ENCODE measurements at places on chromosomes 12 and 14.
A peak's percentile ranks its signal among the peaks of the same experiment; 100 is the strongest.

GRCh38 chr14:100644784-100645183, 57.6 kb upstream of the BEGAIN start:
- DNase-seq = no peak

GRCh38 chr14:22650046-22650739, 6.0 kb upstream of the OR6J1 start:
- no peak for DNase-seq

DNA sequence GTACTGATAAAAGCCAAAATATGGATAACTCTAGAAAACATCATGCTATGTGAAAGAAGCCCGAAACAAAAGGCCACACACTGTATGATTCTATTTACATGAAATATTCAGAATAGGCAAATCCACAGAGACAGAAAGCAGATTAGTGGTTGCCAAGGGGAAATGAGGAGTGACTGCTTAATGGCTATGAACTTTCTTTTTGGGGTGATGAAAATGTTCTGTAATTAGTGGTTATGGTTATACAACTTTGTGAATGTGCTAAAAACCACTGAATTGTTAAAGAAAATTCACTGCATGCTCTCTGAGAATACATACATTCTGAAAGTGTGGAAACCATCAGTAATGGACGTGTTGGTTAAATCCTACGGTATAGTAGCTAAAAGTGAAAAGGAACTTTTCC, 39.9 kb upstream of the STON2 start:
- no peak for DNase-seq

DNA sequence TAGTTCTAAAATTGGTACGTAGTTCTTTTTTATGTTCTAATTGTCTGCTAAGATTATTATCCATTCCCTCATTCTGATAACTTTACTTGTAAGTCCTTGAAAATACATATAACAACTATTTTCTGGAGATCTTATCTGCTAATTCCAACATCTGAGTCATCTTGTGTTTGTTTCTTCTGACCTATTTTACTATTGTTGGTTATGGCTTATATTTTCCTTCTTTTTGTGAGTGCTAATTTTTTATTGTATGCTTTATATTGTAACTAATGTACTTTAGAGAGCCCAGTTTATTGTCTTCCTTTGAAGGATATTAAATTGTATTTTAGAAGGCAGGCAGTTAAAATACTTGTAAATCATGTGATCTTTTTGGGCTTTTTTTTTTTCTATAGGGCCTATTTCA, 149.3 kb upstream of the LRFN5 start:
- no peak for DNase-seq

GRCh38 chr12:33795536-33795935, 226.8 kb upstream of the ALG10 start:
- DNase-seq = no peak

GRCh38 chr14:20857630-20858261, 33.4 kb upstream of the RNASE3 start:
- DNase-seq = peak; percentile 54

DNA sequence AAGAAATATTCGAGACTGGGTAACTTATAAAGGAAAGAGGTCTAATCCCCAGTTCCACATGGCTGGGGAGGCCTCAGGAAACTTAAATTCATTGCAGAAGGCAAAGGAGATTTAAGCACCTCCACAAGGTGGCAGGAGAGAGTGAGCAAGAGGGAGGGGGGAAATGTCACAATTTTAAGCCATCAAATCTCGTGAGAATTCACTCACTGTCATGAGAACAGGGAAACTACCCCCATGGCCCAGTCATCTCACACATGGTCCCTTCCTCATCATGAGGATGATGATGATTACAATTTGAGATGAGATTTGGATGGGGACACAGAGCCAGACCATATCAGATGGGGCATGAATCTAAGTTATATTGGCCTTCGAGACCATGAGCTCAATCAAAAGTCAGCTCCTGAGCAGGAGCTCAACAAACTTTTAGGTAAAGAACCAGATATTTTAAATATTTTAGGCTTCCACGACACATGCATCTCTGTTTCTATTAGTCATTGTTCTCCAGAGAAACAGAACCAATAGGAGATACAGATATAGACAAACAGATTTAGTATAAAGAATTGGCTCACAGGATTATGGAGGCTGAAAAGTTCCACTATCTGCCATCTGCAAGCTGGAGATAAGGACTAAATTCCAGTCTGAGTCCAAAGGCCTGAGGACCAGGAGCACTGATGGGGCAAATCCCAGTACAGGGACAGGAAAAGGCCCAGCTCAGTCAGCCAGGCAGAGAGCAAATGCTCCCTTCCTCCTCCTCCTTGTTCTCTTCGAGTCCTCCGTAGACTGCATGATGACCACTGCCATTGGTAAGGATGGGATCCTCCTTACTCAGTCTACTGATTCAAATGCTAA, 24.9 kb downstream of the DGLUCY start:
- DNase-seq = peak; percentile 61

GRCh38 chr12:57433370-57433769, 1.2 kb upstream of the INHBC start:
- no peak for DNase-seq

DNA sequence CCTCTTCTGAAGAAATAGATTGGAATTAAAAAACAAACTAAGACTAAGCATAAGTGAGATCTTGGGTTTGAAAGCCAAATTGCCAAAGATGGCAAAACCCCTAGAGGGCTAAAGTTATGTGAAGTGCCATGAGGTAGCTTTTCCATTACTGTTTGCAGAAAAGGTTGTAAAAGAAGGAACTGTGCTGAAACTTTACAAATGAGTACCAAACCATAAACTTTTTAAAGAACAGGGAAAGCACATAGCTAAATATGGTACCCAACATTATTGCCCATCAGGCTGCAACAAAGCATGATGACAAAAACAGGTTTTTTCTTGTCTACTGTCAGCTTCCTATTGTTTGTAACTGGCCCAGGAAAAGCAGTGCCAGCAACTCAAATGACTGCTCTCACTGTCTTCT, 224.2 kb downstream of the RAD51B start:
- DNase-seq = no peak

DNA sequence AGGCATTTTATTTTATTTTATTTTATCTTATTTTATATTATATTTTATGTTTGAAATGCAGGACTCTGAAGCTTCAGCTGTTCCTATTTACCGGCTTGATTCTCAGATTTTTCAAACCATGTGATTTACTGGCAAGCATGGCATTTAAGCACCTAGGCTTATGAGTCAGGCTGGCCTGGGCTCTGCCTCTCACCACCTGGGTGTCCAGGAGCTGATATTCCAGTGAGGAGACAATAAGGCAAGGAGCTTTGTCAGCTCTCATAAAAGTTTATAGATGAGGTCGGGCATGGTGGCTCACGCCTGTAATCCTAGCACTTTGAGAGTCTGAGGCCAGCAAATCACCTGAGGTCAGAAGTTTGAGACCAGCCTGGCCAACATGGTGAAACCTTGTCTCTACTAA, 2.1 kb downstream of the DAO start:
- DNase-seq = no peak

- DNase-seq = no peak
Measured at GRCh38 chr14:24838945-24839616, 205.1 kb upstream of the GZMB start.

GRCh38 chr12:78171061-78171460, 340.4 kb downstream of the NAV3 start:
- DNase-seq = no peak

DNA sequence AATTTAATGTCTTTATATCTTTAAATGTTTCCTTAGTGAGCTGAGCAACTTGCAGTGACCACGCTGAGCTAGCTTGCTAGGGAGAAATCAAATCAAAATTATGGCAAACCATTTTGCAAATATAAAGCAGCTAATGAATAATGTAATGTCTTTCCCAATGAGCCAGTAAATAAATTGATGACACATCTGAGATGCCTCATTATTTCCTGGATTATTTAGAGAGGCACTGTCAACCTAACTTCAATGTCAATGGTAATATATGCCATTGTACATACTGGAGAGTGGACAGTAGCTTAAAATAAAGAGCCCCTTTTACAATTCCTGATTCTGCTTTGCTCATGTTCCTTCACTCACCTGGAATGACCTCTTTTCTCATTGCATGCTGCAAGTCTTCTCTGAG, 182.6 kb downstream of the PHLDA1 start:
- DNase-seq = no peak

- no peak for DNase-seq
Measured at GRCh38 chr14:101950516-101951215, 13.7 kb upstream of the DYNC1H1 start.

GRCh38 chr12:92155733-92156132, 10.1 kb upstream of the BTG1 start:
- DNase-seq = no peak

DNA sequence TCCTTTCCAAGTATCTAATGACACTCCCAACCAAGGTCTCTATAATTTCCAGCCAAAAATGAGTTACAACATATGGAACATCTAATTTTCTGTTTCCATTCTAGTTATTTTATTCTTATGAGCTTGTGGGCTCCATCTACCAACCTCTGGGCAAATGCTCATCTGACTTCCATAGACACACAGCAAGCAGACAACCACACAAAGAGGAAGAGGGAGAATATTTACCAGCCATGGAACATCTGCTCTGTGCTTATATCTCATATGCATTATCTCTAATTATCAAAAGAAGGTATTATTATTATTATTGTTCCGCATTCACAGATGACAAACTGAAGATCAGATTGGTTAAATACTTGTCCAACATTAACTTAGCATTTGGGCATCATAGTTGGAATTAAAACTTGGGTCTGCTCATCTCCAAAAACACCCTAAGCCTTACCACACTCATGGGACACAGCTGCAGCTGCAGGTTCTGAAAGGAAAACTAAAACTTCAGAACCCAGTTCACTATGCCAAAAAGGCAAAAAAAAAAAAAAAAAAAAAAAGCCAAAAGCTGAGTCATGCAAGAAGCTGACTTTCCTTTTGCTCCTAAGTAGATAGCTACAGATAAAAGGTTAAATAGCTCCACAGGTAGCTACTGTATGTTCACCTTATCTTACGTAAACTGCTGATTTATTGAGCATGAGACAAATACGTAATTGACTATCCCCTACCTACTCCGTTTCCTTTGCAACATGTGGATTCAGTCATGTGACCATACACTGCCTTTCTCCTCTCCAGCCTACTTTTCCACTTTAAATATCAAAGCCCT, 23.6 kb upstream of the TCL1B start:
- no peak for DNase-seq

DNA sequence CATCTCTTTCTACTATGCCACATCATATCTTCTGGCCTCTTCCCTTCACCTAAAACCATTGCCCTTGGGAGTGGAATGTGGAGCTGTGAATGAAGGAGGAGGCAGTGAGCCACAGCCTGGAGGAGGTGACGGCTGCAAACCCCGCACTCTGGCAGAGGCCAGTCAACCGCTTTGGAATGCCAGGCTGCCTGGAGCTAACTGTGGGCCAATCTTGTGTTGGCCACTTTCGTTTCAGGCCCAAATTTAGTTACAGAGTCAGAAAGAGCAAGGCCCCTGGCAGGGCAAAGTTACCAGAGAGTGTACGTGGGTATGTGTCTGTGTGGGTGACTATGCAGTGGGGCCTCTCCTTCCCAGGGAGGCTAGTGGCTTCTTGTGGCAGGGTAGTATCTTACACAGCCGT, 40.1 kb downstream of the CACNA1C start:
- DNase-seq = no peak

DNA sequence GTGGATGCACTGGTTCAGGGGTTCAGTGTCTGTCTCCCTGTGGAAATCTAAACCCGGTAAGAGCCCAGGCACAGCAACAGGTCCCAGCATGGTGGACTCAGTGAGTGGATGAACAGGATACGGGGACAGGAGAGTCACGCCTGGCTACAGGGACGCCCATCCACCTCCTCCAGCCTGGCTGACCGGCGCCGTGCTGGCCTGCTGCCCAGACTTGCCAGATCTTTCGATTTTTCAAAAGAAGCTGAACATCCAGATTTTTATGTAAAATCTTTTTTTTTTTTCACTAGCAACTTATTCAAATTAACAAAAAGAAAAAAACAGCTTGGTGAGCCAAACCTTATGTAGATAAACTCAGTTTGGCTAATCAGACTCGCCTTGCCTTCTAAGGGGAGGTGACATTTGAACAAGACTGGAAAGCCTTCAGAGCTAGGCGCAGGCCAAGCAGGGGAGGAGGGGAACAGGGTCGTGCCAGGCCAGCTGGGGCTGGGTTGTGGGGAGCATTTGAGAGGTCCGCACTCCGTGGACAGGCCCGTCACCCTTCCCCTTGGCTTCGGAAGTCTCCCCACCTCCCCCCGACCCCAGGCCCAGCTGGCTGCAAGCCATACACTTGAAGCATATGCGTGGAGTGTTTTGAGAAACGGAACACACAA, 87.8 kb upstream of the NCOR2 start:
- DNase-seq = no peak

DNA sequence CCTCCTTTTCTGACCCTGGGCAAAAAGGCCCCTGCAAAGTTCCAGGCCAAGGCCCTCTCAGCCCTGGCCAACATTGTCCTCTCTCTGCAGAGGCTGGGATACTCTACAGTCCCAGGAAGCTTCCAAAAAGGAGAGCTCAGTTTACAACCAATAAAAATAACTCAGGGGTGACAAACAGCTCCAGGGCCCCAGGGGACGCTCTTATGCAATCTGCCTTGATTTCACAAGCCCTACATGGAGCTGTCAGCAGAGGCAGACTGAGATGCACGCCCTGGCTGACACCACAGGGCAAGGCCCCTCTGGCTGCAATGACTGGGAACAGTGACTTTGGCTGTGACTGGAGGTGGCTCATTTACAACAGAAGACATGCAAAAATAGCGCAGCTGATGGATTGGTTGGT, 129.0 kb upstream of the MED13L start:
- DNase-seq = peak; percentile 11

- DNase-seq = no peak
Measured at GRCh38 chr12:125033288-125033687, 31.9 kb upstream of the AACS start.

DNA sequence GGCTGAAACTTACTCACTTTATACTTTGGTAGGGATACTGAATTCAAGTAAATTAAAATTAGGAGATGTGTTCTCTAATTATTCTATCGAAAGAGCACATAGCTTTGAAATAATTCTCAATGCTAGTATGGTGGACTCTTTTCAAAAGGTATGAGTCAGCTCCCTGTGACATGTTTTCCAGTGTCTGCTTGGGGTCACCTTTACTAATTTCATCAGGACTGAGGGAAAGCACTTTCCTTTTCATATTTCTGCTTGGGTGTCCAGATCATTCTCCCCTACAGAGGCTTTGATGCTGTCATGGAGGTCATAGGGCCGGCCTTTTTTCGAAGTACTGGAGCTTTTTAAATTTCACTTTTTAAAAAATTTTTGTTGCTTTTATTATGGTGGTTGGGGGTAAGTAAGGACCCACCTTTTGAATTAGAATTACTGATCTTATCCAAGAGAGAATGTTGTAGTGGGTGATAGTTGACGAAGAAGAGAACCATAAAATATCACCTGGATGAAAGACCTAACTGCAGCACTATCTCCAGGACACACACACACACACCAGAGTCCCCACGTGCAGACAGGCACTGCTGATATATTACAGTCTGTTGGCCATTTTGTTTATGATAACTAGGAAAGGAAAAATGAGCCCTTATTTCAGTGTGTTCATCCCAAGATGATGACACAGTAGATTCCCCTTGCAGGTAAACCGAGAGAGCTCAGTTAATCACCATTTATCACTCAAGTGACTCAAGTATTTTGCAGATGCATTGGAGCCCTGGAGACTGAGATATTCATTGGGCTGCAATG, 558.6 kb downstream of the DIO2 start:
- no peak for DNase-seq

GRCh38 chr12:47978598-47978873, 15.1 kb downstream of the TMEM106C start:
- DNase-seq = no peak
